ENCODE measurements at places on chromosomes 11 and 22. TPM values are rescaled to one million over a fixed set of nuclear protein-coding genes. Genes with fewer than 3 reads are reported as not detected.

Gene RASL10A
- 0.75 TPM for total RNA-seq

Gene MPEG1
- 1.2 TPM for total RNA-seq

Gene TMEM191B
- total RNA-seq, result 0.12 TPM

GRCh38 chr11:13831696-13832095 is 130.8 kb upstream of the SPON1 start:
- H3K27me3 ChIP-seq, result no peaks in the 10 kb centered on the region
- DNase-seq, result no peak
- no peaks in the 10 kb centered on the region for H3K36me3 ChIP-seq
- H3K4me1 ChIP-seq, result peaks cover 14% of the 10 kb centered on the region
- H3K27ac ChIP-seq, result no peak overlapping the region

Gene TP53I11
- total RNA-seq, result 30.1 TPM

- no peaks in the 10 kb centered on the region for H3K36me3 ChIP-seq
- H3K27ac ChIP-seq, result no peak overlapping the region
- H3K4me1 ChIP-seq, result no peaks in the 10 kb centered on the region
- H3K4me3 ChIP-seq, result no peak overlapping the region
Measured at GRCh38 chr11:128582496-128583366, 4.6 kb downstream of the ETS1 start.

- peaks cover 46% of the 10 kb centered on the region for H3K27me3 ChIP-seq
- H3K36me3 ChIP-seq, result no peaks in the 10 kb centered on the region
- H3K27ac ChIP-seq, result no peak overlapping the region
- no peak for DNase-seq
- H3K4me3 ChIP-seq, result no peak overlapping the region
Measured at GRCh38 chr22:17563936-17564391, 666 bp downstream of the SLC25A18 start.

All from esophagus squamous epithelium (tissue), 5 donors.